ENCODE measurements at places on chromosomes 13 and 19. TPM values are rescaled to one million over a fixed set of nuclear protein-coding genes. Genes with fewer than 3 reads are reported as not detected.

- DNase-seq, result no peak
Observed at GRCh38 chr13:73235385-73235784, 176.6 kb downstream of the KLF5 start.

DNA sequence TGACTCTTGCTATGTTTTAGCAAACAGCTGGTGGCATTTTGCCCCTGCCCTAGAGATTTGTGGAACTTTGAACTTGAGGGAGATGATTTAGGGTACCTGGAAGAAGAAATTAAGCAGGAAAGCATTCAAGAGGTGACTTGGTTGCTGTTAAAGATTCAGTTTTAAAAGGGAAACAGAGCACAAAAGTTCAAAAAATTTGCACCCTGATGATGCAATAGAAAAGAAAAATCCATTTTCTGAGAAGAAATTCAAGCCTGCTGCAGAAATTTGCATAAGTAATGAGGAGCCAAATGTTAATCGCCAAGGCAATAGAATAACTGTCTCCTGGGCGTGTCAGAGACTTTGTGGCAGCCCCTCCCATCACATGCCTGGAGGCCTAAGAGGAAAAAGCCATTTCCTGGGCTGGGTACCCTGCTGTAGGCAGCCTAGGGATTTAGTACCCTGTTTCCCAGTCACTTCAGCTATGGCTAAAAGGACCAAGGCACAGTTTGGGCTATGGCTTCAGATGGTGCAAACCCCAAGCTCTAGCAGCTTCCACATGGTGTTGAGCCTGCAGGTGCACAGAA is 958.5 kb upstream of the MIR17HG start:
- DNase-seq, result no peak

KL gene
- total RNA-seq, result 0.42 TPM

DNA sequence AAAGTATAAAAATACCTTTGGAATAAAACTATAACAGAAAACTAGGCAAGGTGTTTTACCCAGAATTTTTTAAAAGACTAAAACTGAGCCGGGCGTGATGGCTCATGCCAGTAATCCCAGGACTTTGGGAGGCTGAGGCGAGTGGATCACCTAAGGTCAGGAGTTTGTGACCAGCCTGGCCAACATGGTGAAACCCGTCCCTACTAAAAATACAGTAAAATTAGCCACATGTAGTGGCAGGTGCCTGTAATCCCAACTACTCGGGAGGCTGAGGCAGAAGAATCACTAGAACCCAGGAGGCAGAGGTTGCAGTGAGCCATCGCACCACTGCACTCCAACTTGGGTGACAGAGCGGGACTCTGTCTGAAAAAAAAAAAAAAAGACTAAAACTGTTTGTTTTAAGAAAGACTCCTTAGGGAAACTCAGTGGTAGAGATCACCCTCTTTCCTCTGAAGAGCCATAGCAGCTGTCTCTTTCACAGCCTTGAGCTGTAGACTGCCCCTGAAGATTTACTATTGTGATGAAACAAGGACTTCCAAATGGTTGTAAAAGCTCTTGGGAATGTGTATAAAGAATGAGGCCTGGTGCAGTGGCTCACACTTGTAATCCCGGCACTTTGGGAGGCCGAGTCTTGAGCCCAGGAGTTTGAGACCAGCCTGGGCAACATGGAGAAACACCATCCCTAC is 14.7 kb upstream of the KCTD4 start:
- no peak for DNase-seq

GRCh38 chr13:25478186-25478585 is 106.4 kb downstream of the ATP8A2 start:
- no peak for DNase-seq

DNA sequence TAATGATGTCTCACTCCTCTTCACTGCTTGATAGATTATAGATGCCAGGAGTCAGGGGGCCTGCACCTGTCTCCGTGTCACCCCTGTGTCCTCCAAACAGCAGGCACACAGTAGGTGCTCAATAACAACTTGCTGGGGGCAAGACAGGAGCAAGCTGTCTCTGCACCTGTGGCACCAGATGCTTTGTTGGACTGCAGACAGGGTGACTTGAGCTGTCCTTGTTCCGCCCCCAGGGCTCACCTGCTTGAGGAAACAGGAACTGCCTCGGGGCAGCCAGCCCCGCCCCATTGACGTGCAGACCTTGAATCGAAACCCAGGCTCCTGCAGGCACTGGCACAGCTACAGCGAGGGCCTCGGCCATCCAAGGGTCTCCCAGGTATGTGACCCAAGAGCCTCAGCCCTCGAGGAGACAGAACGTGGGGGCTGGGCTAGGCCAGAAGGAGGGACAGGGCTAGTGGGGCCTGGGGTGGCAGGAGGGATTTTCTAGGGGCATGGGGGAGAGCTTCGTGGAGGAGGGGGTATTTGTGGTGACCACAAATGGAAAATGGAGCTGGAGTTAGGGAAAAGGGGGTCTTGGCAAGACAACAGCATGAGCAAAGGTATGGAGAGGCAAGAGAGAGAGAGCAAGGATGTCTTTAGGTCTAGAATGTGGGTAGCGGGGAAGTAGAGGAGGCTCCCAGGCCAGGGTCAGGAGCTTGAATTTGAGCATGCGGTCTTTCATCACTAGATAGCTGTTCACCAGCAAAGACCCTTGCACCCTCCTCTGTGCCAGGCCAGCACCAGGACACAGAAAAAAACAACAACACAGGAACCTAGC is at the start of gene HSH2D:
Gene HSH2D (plus strand): TSS at position 287 of the 817 bp plus-strand sequence. CDS start 5,066 bp downstream, outside the sequence.
- DNase-seq, result peak; percentile 71

KLF16 gene
- total RNA-seq, result 69.1 TPM
